CD4-positive, alpha-beta T cell treated with Interleukin-21 for 1 hour (primary cell): ENCODE measurements at places on chromosomes 7 and 10.

GRCh38 chr10:60827791-60828488 lies 49.7 kb downstream of the CDK1 start:
- no peak for DNase-seq

GRCh38 chr10:70853038-70853437 lies 35.3 kb downstream of the PCBD1 start:
- DNase-seq: no peak

DNA sequence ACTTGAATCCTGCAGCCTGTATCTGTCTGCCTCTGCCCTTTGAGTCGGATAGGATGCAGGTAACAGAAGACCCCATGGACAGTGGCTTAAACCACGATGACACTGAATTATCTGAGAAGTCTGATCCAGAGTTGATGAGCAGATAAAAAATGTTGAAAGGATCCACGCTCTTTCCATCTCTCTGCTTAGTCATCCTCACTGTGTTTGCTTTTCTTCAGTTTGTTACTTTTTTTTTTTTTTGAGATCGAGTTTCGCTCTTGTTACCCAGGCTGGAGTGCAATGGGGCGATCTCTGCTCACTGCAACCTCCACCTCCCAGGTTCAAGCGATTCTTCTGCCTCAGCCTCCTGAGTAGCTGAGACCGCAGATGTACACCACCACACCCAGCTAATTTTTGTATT lies 36.9 kb upstream of the GOLGA7B start:
- no peak for DNase-seq

GRCh38 chr10:117626228-117626627 lies 83.7 kb downstream of the EMX2 start:
- DNase-seq: no peak

DNA sequence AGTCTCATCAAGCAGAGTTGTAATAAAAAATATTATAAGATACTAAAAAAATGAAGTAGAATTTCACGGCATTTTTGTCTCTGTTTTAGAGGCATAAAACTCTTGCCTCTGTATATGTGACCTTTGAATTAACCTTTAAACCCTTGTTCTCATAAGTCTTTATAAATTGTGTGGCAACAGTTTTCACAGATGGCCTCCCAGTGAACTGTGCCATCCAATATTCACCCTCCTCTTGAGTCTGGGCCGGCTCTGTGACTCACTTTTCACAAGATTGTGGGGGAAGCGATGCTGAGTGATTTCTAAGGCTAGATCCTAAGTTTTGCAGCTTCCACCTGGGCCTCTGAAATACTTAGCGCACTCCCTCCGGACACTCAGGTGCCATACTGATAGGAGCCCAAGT lies 4.6 kb upstream of the USP6NL start:
- no peak for DNase-seq

DNA sequence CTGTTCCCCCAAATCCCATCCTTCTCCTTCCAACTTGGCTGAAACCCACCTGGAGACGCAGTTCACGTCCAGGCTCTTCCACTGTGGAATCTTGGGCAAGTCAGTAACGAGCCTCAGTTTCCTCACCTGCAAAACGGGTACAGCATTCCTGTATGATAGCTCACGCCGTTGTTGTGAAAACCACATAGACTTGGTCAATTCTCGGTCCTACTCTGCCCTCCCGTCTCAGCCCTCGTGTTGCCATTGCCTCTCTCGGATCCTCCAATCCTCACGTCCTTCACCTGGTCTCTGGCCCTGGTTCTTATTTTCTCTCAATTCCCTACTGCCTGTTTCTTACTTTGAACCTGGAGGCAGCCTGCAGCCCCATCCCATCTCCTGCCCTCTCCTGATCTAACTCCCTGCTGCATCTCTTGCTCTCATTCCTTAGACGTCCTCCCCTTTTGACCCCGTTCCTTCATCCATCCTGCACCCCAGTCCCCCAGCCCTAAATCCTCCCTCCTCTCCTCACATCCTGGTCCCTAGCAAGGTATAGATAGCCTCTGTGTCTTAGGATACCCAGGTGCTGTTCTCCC lies 2.0 kb upstream of the MUC12 start:
- DNase-seq: no peak

DNA sequence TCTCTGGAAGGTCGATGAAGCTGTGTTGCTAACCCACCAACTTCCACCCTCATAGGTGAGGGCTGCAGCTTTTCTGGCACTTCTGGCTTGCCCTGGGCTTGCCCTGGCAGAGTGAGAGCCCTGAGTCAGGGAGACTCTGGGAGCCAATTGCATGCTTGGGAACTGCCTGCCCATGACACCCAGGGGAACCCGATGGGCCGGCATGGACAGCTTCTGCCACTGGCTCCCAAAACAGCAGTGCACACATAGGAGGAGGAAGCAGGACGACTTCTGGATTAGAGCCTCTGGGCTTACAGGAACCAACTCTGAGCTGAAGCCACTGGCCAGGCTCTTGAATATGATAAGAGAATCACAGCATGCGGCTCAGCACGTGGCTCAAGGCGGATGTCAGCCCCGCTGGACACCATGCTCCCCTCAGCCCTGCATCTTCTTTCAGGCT lies 135.2 kb upstream of the UNC5B start:
- DNase-seq: no peak

DNA sequence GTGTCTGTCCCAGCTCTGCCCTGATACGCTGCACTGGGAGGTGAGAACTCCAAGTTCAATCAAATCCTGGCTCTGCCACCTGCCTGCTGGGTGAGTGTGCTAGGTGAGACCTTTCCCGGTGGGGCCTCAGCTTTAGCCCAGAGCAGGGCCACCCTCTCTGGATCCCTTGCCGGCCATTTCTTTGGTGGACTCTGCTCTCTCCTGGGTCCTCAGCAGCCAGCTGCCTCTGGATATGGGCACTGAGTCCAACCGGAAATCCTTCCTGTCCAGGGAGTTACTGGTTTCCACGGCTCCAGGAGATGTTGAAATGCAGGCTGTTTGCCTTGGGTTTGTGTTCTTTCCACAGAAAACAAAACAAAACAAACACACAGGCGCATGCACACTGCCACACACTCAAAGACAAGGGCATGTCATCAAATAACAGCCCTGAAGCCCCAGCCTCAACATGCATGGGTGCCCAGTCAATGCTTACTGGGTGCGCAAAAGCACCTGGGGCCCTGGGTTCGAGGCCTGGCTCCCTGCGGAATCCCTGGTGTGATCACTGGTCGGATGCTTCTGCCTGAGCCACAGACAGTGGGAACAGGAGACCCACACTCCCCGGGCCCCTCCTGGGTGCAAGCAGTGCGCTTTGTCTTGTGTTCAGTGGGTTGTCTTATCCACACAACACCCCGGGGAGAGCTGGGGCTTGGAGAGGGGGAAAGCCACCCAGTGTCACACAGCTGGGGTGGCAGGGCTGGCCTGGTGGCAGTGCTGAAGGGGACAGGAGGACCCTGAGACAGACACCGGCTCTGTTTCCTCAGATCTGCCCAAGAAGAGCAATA lies 33.1 kb downstream of the PPIF start:
- no peak for DNase-seq

- DNase-seq: no peak
Measured at GRCh38 chr10:72096115-72097000, 8.0 kb upstream of the SPOCK2 start.

DNA sequence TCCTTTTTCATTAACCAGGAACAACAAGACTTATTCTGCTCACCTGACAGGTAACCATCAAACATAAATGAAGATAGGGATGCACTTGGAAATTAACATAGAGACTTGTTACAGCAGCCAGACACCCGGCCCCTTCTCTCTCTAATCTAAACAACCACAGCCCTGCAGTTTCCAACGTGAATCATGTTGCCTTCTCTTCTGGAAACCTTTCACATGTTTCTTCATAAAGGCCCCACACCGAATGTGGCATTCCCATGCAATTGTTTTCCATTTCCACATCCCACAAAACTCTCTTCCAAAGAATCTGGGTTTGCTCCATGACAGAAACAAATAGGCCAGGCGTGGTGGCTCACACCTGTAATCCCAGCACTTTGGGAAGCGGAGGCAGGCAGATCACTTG lies 15.0 kb upstream of the WDR86 start:
- no peak for DNase-seq

- no peak for DNase-seq
Measured at GRCh38 chr7:120337308-120337907, 64.4 kb downstream of the KCND2 start.

GRCh38 chr7:30671793-30672465 lies 10.3 kb downstream of the CRHR2 start:
- no peak for DNase-seq

GRCh38 chr7:7103343-7104313 lies 78.7 kb upstream of the C1GALT1 start:
- peak; percentile 78 for DNase-seq

- no peak for DNase-seq
Measured at GRCh38 chr7:8638076-8638475, 204.7 kb downstream of the NXPH1 start.

DNA sequence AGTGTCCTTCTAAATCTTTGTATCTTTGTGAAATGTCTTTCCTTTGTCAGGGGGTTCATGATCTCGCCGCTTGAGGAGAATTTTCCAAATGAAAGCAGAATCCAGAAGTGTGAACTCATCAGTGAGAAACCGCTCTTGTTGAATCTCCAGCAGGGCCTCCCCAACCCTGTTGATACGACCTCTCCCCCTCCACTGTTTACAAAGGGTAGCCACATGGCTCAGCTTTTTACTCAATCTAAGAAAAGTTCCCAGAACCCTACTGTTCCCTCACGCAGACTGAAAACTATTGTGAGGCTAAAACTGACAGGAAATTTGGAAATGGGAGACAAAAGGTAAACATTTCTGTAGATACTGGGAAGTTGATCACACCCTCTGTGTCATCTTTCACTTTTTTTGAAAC lies 73.9 kb downstream of the SEMA3C start:
- no peak for DNase-seq

DNA sequence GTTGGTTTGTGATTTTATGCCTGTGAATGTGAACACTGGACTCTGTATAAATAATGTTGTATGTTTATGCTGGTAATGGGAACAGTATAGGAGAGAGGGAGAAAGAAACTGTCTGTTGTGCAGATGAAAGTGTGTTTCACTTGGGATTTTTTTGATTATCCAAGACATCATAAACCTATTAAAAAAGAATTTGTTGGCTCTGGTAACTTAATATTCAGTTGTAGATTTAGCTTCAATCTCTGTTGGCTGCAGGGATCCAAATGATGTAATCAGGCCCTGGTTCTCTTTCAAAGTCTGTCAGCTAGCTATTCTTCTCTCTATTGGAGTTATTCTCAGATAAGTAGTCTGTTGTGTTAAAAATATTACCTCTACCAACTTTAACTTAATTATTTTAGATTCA lies 168.8 kb upstream of the RHOBTB1 start:
- DNase-seq: no peak

- no peak for DNase-seq
Measured at GRCh38 chr7:132475669-132476116, 100.6 kb downstream of the PLXNA4 start.

GRCh38 chr7:107660381-107661080 lies at the start of gene SLC26A4:
Gene SLC26A4 (plus strand): TSS chr7:107660828. CDS start chr7:107661642, 814 bp downstream.
- no peak for DNase-seq

DNA sequence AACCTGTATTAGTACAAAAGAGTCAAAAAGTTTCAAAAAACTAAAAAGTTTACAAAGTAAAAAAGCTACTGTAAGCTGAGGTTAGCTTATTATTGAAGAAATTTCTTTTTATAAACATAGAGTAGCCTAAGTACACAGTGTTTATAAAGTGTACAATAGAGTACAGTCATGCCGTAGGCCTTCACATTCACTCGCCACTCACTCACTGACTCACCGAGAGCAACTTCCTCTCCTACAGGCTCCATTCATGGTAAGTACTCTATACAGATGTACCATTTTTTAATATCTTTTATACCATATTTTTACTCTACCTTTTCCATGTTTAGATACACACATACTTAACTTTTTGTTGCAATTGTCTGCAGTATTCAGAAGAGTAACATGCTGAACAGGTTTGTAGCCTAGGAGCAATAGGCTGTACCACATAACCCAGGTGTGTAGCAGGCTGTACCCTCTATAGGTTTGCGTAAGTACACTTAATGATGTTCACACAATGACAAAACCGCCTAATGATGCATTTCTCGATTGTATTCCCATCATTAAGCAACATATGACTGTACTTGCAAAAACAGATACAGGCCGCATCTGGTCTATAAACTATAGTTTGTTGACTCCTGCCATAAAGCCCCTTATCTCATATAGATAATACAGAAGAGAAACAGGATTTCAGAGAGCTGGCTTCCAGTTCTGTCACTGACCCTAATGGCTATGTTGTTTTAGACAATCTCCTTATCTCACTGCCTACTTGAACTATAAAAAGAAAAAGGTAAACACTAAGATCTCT lies 438.8 kb downstream of the HTR7 start:
- DNase-seq: no peak

- no peak for DNase-seq
Measured at GRCh38 chr10:37667736-37668135, 189.7 kb downstream of the ZNF248 start.

DNA sequence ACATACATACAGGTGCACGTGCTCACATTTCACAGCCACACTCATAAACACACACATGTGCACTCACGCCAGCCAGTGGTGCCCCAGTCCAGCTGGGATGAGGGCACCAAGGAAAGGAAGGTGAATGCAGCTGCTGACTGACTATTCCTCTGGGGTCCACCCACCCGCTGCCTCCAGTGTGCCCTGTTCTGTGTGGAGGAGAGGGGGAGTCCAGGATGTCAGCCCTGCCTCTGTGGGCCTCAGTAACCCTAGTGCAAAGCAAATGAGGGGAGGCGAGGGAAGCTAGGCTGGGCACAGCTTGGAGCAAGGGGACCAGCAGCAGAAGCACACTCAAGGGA lies 57.6 kb downstream of the YKT6 start:
- no peak for DNase-seq

DNA sequence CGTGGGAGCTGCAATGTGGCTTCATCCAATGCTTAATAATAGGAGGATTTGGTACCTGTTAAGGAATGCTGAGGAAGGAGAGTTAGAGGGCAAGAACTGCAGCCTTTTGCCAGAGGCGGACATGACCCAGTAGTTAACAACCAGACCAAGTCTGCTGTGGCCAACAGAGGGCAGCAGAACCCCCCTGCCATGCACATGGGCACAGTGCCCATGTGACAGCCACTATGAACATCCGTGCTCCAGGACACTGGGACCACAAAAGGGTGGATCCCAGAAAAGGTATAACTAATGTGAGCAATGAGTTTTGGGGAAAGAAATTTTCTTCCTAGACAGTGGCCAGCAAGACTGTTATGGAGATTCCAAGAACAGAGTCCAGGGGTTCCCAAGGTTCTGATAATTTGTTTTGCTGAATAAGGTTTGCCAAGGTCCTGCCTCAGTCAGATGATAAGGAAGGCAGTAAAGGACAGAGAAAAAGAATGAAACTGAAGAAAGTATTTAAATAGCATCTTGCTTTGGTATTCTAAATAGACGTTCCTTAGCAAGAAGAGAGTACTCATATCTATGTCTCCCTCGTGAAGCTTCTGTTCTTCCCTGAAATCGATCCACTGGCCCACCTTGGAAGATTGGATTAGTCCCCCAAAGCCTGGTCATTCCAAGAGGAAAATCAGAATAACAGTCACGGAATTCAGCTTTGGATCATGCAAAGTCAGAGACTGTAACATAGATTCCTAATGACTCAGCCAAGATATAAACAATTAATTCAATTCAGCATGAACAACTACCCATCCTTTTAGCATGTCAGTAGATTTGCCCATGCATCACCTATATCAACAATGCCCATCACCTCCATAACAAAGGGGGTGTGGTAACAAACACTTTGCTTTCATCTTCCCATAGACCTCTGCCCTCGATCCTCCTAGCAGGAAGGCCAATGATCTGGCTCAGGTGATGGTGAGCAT lies 56.0 kb downstream of the LGI1 start:
- DNase-seq: peak; percentile 23
